ENCODE measurements at places on chromosomes 7 and 10.
A peak's percentile ranks its signal among the peaks of the same experiment; 100 is the strongest.

DNA sequence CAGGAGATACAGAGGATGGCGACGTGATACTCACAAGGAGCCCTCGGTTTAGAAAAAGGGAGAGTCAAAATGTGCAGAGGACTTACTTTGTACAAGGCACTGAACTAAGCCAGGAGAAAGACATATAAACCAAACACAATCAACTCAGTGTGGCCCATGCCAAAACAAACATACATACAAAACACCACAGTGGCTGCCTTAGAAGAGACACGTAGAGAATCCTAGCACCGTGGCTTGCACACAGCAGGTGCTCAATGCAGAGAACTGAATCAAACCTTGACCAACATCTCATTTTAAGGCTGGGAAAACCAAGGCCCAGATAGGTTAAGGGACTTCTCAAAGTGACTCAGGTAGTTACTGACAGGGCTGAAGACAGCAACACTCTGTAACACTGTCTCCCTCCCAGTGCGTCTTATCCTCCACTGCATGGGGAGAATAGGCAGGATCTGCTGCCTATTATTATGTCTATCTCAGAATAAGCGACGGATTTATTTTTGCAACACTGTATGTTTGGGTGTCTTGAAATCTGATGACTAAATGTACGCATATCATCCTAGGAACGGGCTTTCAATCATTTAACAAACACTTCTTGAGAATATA is 11.0 kb downstream of the SORBS1 start:
- DNase-seq, result no peak

DNA sequence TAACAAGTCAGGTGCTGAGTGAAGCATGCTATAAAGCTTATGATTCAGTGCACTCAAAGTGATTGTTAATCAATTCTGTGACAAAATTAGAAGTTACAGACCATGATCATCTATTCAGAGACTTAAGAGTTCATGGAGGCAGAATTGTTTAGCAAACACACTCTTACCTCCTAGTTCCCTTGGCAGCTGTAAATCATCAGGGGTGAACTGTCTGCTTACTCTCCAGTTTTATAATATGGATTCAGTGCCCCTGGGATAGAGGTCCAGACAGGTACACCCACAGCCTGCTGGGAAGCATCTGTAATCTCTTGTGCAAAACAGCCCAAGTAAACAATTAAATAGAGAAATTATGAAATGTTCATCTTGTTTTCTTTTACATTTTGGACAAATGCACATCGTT is 835.0 kb upstream of the COBL start:
- no peak for DNase-seq

GRCh38 chr7:150400008-150400787 is 21.1 kb downstream of the ZNF775 start:
- no peak for DNase-seq

DNA sequence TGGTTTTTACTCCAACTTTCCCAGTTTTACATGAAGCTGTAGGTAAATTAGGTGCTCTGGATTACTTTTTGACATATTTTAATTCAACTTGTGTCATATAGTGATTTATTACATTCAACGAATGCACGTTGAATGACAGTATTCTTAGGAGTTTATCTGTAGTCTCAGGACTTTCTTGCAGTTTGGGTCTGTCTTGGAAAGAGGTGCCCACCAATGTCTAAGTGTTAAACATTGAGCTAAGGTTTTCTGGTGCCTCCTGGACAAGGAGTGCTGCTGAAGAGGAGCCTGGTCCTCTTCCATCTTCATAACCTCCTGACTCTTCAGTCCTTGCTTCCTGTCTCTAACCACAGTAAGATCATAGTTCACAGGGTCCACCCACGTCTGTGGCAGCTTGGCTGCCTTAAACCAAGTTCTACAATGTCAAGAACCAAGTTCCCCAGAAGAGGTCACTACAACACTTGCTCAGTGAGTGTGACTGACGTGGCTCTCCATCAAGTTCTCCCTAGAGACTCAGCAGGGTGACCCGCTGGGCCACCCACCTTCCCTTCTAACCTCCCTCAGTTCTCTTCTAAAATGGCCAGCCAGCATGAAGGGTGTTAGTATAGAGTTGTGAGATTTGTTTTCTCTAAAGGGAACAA is 6.1 kb downstream of the NPY start:
- no peak for DNase-seq

- DNase-seq, result no peak
Measured at GRCh38 chr7:41148521-41148951, 554.4 kb downstream of the INHBA start.

DNA sequence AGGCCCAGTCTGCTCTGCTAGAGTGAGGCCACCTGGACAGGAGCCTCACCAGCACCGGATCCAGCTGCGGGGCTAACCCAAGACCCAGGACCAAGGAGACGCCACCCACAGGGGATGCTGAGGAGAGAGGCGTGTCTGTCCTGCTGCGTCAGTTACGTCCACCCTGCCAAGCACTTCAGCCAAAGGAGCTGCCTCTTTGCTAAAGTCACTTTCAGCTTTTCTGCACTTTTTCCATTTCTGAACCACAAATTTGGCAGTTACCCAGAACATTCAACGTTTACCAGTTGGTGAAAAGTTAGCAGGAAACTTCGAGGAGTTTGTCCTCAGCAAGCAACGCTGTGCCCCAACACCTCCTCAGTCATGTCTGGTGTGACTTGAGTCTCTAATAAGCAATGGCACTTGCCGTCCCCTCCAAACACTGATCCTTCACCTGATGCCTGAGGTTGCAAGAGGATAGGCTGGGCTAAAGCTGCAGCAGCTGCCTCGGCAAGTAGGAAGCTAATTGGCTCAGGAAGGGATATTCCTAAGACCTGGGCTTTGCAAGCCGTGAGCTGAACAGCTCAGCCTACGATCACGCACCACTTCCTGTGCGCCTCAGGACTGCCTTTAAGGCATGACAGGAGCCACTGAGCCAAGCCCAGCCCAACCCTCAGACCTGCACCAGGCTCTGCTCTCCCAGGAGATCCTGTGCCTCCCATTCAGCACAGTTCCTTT is 40.1 kb downstream of the KCNH2 start:
- no peak for DNase-seq

- DNase-seq, result no peak
Measured at GRCh38 chr7:104366390-104366789, 38.0 kb downstream of the LHFPL3 start.

GRCh38 chr10:32033171-32033570 is 23.1 kb downstream of the KIF5B start:
- DNase-seq, result no peak

- no peak for DNase-seq
Measured at GRCh38 chr10:22658745-22659410, 55.5 kb downstream of the PIP4K2A start.

GRCh38 chr7:32061346-32061745 is 8.9 kb downstream of the PDE1C start:
- no peak for DNase-seq

GRCh38 chr10:49412571-49412970 is 16.7 kb upstream of the DRGX start:
- no peak for DNase-seq

- DNase-seq, result no peak
Measured at GRCh38 chr10:4941540-4942330, 21.5 kb upstream of the AKR1C1 start.

GRCh38 chr7:147586110-147586509 is 1004.5 kb upstream of the C7orf33 start:
- no peak for DNase-seq

GRCh38 chr10:114350751-114351150 is 53.6 kb downstream of the AFAP1L2 start:
- DNase-seq, result peak; percentile 21

DNA sequence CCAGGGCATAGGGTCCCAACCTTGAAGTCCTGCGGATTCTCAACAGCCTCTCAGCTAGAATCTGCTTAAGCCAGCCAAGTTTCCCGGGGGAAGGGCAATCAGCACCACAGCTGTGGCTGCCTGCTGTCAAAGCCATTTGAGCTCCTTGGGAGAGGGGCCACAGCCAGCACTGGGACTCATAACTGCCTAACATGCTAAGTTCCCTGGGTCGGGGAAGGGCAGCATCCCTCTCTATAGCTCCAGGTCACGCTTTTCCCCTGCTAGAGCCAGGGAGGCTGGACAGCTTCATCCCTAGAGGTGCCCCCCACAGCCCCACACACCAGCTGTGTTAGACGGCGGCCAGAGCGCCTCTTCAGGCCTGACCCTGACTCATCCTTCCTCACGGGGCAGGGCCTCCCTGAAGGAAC is 49.6 kb upstream of the PDE1C start:
- DNase-seq, result no peak

GRCh38 chr10:35025916-35026315 is 64.2 kb downstream of the CUL2 start:
- no peak for DNase-seq

DNA sequence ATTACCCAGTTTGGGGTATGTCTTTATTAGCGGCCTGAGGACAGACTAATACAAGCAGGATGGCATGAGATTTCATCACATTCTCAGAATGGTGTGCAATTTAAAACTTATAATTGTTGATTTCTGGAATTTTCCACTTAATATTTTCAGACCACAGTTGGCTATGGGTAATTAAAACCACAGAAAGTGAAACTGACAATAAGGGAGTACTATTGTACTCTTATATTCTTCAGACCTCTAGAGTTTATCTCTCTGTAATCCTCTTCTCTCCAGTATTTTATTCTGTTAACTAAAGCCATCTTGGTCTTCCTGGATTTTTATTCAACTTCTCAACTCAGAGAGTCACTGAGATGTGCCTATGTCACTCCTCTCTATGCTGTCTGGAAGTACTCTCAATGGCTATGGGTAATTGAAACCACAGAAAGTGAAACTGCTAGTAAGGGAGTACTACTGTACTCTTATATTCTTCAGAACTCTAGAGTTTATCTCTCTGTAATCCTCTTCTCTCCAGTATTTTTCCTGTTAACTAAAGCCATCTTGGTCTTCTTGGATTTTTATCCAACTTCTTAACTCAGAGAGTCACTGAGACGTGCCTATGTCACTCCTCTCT is 118.3 kb downstream of the PPP1R17 start:
- no peak for DNase-seq

- no peak for DNase-seq
Measured at GRCh38 chr10:124650263-124650662, 93.9 kb downstream of the FAM53B start.

DNA sequence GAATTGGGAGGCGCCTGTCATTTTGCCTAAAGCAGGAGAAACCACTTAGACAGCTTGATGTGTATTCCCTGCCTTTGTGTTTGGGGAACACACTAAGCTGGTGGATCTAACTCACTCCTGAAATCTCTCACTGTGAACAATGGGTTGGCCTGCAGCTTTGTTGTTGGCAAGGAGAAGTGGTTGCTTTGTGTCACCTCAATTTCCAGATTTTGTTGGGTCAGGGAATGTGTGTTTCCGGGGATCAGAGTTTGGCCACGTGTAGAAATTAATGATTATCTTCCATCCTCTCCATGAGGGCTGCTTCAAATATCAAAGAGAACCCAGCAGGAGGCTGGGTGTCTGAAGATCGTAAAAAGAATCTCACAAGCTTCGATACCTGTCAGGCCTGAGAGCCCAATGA is 27.8 kb downstream of the A1CF start:
- no peak for DNase-seq

DNA sequence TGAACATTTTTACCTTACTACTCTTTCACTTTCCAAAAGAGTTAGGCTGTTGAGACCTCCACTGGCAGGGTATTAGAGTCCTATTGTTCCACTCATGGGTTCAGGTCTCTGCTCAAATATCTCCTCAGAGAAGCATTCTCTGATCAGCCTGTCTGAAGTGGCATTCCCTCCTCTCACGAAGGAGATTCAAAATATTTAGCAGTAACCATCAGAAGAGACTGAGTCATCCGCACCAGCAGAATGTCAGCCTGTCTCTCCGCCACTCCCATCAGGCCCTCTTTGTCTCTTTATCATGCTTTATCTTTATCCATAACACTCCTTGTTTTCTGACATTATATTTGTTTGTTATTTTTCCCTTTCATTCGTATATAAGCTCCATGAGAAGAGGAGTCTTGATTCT is 79.1 kb downstream of the AASS start:
- DNase-seq, result no peak

DNA sequence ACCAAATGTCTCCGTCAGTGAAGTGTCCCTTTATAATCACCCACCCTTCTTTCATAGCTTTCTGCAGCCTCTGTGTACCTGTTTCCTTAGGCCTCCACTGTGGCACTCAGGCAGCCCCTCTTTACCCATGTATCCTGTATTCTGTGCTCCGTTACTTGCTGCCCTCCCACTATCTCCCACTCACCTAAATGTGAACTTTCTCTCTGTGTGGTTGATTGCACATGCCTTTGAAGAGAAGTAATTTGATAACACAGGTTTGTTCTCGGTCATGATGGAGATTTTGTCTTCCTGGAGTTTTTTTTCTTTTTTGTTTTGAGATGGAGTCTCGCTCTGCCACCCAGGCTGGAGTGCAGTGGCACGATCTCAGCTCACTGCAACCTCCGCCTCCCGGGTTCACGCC is 61.5 kb downstream of the REEP3 start:
- no peak for DNase-seq

DNA sequence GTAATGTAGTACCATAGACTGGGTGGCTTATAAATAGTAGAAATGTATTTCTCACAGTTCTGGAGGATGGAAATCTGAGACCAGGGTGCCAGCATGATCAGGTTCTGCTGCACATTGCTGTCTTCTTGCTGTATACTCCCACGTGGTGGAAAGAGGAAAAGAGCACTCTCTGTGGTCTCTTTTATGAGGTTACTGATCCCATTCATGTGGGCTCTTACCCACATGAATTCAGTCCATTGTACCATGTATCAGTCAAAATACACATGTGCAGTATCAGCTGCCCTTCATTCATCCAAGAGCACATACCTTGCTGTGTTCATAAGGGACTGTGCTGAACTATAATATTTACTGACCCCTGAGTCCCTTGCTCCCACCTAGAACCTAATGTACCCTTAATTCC is 17.1 kb downstream of the PNLIPRP2 start:
- DNase-seq, result no peak

GRCh38 chr10:16632996-16633395 is 111.3 kb upstream of the C1QL3 start:
- no peak for DNase-seq

DNA sequence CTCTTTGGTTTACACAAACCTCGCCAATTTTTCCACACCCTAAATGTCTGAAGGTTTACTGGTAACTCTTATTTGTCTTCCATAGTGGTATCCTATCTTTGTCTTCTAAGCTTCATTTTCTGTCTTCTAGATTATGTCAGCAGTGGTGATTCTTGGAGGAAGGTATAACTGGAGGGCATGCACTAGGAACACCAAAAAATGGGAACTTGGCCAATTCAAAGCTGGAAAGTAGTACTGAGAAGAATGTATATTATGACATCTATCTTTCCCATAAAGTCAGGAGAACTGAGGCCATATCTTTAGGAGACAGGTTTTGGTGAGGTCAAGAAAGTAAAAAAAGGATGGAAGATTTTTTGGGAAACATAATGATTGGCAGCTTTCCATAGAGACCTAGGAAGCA is 113.3 kb downstream of the CPEB3 start:
- no peak for DNase-seq

DNA sequence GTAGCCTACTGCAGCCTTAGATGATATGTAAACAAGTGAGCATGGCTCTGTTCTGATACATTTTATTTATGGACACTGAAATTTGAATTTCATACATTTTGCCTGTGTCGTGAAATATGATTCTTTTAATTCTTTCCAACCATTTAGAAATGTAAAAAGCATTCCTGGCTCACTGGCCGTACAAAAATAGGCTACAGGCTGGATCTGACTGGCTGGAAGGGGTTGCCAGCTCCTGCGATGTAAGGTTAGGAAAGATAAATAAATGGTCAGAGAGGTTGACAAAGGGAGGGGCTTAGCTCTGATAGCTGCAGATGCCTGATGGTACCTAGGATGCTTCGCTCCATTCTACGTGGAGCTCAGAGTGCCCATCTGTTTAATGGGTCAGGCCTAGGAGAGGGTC is 3.4 kb downstream of the ADCYAP1R1 start:
- no peak for DNase-seq

GRCh38 chr7:20307119-20307518 is 23.6 kb upstream of the ITGB8 start:
- no peak for DNase-seq

Measured in neural crest cell (in vitro differentiated cells).